ENCODE measurements at places on chromosomes 11 and 22. TPM values are rescaled to one million over a fixed set of nuclear protein-coding genes. Genes with fewer than 3 reads are reported as not detected.

GRCh38 chr11:85301895-85302678 is 325.1 kb downstream of the DLG2 start:
- no peak for DNase-seq

The NOX4 gene
- total RNA-seq = 37.7 TPM

DNA sequence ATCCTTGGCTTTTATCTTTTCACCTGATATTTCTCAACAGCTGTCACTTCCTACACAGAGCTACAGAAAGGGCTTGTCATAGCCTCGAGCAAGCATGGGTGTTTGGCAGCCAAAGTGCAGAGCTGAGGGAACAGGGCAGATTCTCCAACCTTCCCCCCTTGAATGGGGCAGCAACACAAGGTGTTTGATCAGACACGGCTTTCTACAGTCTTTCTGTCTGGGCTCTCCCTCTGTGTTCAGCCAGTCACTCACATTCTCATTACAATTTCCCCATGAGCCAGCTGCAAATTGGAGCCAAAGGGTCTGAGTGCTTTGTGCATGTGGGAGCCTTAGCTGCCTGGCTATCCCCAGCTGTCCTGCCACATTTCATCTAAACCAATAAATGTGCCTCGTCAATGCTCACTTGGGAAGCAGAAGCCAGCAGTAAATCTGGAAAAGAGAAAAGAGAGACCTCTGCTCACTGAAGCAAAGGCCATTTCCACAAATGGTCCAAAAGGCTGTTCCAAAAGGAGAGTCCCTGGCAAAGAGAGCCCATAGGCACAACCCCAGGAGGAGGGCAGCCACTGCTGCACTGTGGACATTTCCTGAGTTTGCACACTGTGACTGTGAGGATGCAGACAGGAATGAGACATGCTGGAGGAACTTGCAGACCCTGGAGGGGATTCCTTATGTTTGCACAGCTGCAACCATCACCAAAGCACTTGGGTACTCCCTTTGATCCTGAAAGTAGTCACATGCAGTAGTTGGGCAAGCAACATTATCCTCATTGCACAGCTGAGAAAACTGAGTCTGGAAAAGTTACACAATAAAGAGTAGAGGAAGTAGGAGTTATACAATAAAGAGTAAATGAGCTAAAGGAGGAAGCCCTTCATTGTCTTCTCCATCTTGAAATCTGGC is 186.8 kb downstream of the FAM181B start:
- no peak for DNase-seq

DNA sequence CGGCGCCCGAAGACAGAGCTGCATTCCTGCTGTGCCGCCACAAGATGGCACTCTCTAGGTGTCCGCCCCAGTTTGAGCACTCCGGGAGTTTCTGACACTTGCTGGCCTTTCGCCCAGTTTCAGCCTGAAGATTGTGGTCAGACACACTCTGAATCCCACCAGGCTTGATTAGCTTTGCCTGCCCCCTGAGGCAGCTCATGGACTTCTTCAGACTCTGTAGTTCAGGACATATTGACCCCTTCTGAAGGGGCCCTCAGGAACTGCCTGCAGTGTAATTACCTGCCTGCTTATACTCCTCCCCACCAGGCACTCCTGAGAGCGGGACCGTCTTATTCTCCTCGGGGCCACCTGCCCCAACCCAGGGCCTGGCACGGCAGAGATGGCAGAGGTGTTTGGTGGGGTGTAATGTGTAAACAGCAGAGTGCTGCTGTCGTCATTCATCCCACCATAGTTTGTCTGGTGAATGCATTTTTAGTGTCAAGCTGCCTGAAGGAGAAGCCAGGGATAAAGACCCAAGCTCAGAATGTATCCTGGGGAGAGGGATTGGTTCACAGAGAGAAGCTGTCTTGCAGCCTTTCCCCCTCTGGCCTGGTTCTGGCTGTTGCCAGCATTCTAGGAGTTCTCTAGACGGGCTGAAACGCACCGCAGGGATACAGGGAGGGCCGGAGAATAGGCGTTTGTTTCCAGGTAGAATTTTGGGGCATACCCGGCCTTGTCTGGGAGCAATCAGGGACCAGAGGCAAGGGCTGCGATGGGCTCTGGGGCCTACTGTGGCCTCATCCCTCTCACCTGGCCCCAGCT is 46.4 kb downstream of the EIF3F start:
- DNase-seq = no peak

DNA sequence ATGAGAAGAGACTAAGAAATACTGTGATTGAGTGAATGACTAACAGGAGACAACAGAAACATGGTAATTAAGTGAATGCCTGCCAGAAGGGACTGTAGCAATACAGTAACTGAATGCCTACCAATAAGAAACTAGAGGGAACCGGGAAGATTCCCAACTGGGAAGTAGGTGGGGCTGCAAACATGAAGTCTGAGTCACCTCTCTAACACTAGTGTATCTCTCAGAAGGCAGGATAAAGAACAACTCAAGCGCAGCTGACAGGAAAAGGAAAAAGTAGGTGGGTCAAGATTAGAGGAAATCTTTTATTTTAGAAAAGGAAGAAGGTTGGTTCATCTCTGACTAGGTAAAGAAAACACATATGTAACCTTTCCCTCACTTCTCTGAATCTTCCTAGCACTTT is 14.0 kb downstream of the C11orf42 start:
- DNase-seq = no peak

The PARVB gene
- 222 TPM for total RNA-seq
